ENCODE measurements at places on chromosomes 3 and 15. TPM values are rescaled to one million over a fixed set of nuclear protein-coding genes. Genes with fewer than 3 reads are reported as not detected.

Gene CEMIP
- total RNA-seq: not detected

Gene LDHAL6B
- total RNA-seq: not detected

Gene CCR3
- not detected for total RNA-seq

Gene PLA2G4E
- total RNA-seq: not detected

Gene LINGO1
- total RNA-seq: not detected

Gene NR2E3
- total RNA-seq: not detected

Gene SMCO1
- not detected for total RNA-seq

Gene SCG3
- not detected for total RNA-seq

Gene DGKG
- 0.10 TPM for total RNA-seq

Gene AADAC
- not detected for total RNA-seq

Gene CHRM5
- not detected for total RNA-seq

Gene GPR149
- not detected for total RNA-seq

Gene CX3CR1
- 0.83 TPM for total RNA-seq

Gene MITF
- not detected for total RNA-seq

Gene SUMF1
- 10.3 TPM for total RNA-seq

Gene GABRA5
- total RNA-seq: not detected

Gene WNT7A
- 0.55 TPM for total RNA-seq

Gene SLC22A13
- 0.50 TPM for total RNA-seq

Gene CCR2
- 57.8 TPM for total RNA-seq

Gene IMPG2
- total RNA-seq: 0.58 TPM

Gene FBLN2
- not detected for total RNA-seq

Gene SERINC4
- 0.24 TPM for total RNA-seq

Gene SMAD6
- total RNA-seq: 1.4 TPM

Gene HRG
- total RNA-seq: not detected

Gene ACP3
- not detected for total RNA-seq

Gene ACVR2B
- total RNA-seq: 5.8 TPM

Gene AGBL1
- total RNA-seq: not detected

Gene RUBCN
- total RNA-seq: 36.0 TPM

Gene NANOGP8
- total RNA-seq: not detected

Gene FOXL2
- not detected for total RNA-seq

Gene ITIH4
- total RNA-seq: 11.8 TPM

Gene SLC12A6
- total RNA-seq: 46.7 TPM

Gene TMIE
- 2.5 TPM for total RNA-seq

Gene MYO5C
- 1.5 TPM for total RNA-seq
